ENCODE measurements at places on chromosomes 6 and 20.

- DNase-seq = no peak
Observed at GRCh38 chr6:26199773-26200764, 112.8 kb downstream of the HFE start.

DNA sequence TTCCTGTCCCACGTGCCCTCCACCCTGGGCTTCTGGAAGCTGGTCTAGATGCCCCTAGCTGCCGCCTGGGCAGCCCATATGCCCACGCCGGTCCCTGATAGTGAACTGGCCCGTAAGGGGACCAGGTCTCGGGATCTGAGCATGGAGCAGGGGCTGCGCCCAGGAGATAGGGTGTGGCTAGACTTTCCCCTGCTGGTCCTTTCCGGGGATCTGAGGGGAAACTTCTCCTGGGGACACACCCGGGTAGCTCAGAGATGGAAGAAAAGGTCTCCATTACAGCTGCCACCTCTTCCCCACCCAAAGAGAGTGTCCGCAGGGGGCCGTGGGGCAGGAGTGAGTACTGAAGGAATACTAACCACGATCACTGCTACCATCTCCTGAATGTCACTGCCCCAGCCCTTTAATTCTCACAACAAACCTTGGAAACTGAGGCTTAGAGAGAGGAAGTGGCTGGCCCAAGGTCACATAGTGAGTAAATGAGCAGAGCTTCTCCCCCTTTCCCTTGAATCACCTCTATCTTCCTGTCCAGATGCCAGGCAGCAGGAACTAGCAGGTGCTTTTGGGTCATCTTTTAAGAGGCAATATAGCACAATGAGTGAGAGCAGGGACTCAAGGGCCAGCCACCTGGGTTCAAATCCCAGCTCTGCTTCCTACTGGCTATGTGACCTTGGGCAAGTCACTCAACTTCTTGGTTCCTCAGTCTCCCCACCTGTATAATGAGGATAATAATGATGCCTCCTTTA is 11.8 kb upstream of the CCN5 start:
- no peak for DNase-seq

- no peak for DNase-seq
Observed at GRCh38 chr6:1625794-1626435, 16.2 kb downstream of the FOXC1 start.

- no peak for DNase-seq
Observed at GRCh38 chr6:36347621-36348020, 10.9 kb upstream of the BNIP5 start.

GRCh38 chr20:35975576-35976373 is 7.4 kb downstream of the CNBD2 start:
- DNase-seq = no peak

DNA sequence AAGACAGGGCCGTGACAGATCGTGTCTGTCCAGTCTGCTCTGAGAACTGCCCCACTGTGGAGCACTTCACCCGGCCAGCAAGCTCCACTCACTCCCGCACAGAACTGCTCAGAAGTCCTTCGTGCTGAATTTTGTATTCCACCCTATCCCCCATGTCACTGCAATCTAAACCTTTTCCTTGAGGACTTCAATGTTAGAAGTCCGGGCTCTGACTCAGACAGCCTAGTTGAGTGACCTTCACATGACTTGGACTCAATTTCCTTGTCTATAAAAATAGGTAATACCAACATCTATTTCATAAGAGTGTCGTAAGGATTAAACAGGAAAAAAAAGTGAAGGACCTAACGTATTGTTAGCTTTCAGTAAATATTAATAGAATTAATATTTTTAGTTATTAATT is 161.6 kb downstream of the QRSL1 start:
- no peak for DNase-seq

DNA sequence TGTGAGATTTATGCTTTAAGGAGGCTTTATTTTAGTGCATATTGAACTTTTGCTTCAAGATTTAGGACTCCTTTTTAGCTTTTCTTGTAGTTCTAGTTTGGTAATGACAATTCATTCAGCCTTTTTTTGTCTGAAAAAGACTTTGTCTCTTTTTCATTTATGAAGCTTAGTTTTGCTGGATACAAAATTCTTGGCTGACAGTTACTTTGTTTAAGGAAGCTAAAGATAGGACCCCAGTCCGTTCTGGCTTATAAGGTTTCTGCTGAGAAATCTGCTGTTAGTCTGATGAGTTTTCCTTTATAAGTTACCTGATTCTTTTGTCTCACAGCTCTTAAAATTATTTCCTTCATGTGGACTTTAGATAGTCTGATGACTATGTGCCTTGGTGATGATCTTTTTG is 142.8 kb upstream of the B3GAT2 start:
- DNase-seq = no peak

DNA sequence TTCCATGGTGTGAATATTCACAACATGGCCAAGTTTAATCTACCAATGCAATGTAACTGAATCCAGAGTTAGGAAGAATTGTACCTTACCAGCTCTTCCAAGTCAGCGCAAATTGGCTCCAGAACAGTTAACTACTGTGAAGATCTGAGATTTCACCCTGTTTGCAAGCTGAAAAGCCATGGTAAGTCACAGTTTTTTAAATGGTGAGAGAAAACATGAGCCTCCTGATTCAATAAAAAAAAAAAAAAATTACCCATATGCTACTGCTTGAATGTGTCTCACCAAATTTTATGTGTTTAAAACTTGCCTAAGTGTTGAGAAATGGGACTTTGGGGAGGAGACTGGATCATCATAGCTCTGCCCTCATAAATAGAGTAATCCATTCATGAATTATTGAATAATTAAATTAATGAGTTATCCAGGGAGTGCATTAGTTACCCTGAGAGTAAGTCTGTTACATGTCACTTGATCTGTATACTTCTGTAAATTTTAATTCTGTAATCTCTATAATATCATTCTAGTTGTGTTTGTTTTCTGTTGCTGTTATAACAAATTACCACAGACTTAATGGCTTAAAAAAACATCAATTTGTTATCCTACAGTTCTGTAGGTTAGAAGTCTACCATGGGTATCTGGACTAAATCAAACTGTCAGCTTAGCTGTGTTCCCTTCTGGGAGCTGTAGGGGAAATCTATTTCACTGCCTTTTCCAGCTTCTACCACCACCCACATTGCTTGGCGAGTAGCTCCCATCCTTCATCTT is 1355.9 kb downstream of the GRIK2 start:
- no peak for DNase-seq
